ENCODE measurements at places on chromosomes 11 and 22.

- peak; percentile 65 for DNase-seq
Measured at GRCh38 chr22:49209452-49210195, 618.0 kb downstream of the BRD1 start.

DNA sequence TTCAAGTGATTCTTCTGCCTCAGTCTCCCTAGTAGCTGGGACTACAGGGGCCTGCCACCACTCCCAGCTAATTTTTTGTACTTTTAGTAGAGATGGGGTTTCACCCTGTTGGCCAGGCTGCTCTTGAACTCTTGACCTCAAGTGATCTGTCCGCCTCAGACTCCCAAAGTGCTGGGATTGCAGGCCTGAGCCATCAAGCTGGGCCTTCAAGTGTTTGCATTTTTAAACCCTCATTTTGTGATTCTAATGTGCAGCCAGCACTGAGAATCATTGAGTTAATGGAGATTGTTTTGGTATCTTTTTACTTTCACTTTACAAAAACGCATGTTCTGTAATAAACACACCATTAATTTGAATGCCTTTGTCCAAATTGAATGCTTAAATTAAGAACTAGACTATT is 3.4 kb downstream of the TYR start:
- DNase-seq: no peak

DNA sequence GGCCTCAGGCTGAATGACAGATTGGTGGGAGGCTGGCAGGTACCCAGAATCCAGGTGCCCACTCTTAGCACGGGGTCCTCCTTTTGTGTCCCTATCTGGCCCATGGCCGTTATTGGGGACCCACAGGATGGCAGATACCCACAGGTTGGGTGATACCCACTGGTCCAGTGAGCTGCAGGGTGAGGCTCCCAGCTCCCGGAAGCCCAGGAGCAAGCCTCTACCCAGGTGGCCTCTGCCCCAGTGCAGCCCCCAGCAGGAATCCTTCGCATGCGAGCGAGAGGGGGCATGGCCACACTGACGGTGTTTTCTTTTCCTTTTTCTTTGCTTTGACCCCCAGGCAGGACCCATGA is 116.1 kb downstream of the PHF21B start:
- no peak for DNase-seq

DNA sequence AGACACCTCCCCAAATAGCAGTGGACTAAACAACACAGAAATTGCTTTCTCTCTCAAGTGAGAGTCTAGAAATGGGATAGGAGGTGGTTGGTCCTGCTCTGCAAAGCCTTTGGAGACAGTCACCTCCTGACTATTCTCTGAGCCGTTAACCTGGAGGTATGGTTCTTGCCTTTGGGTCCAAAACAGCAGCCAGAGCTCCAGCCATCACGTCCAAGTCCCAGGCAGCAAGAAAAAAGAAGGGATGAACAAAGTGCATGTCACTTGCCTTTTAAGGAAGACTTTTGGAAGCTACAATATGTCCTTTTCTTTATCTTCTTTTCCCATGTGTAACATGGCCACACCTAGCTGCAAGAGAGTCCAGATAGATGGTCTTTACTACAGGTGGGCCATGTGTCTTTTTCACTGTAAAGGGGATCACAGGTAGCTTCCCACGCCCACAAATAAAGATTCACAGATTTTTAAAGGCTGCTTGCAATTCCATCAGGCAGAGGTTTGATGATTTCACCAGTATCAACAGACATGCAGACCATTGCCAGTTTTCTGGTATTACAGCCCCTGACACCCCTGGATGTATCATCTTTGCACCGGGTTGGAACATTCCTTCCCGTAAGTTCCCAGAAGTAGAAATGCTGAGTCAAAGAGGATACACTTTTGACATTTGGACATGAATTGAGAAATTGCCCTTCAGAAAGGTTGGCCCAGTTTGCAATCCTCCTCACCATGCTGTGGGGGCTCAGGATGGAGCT is 66.0 kb downstream of the MYEOV start:
- no peak for DNase-seq

DNA sequence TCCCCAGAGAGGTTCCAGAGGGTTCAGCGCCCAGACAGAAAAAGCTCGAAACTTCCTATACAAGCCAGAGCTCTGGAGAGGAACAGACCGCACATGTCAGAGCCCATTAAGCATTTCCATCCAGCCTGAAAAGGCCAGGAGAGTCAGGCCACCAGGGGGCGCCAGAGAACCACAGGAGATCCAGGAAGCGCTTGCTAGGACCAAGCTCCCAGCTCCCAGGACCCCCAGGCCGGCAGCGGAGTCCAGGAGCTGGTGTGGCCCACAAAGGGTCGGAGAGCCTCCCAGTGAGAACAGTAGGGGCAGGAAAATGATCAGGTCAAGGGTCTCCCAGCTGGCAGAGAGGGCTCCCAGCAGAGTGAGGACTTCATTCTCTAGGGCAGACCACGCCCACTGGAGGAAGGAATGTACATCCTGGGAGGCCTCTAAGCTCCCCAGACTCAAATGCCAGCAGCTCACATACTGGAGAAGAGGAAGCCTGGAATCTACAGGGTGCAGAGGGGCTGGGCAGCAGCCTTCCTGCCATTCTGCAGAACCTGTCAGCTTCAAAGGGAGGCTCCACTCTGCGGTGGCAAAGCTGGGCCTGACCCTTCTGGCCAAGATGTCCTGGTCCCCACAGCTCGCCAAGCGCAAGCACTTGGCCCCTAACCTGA is 2.1 kb upstream of the MEI1 start:
- DNase-seq: peak; percentile 59

DNA sequence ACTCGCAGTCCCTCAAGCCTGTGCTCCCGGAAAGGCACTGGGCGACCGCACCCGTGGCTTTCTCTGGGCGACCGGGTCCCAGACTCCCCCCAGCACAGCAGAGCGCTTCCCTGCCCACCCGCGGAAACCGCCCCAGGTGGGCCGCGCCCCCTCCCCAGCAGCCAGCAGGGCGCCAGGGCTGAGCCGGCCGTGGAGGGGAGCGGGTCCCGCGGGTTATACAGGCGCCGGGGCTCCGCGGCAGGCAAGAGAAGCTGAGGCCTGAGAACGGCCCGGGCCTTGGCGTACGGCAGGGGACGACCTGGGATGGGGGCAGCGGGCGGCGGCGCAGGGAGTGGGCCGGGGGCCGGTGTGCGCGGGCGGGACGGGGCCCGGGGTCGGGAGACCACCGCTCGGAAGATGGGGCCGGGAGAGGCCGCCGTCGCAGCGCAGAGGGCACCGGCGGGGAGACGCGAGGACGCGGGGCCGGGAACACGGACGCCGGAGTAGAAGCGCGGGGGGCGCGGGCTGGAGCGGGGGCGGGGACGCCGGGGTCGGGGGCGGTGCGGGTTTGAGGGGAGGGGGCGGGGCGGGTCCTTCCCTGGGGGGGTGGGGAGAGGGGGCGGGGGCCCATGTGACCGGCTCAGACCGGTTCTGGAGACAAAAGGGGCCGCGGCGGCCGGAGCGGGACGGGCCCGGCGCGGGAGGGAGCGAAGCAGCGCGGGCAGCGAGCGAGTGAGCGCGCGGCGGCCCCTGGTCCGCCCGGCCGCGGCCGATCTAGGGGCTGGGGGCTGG is at the start of gene MDK:
Gene MDK (plus strand): TSS at position 622 of the 771 bp plus-strand sequence. CDS start 389 bp downstream, outside the sequence.
- no peak for DNase-seq

GRCh38 chr22:38465673-38466490 is 2.0 kb upstream of the KDELR3 start:
- no peak for DNase-seq

Measured in amygdala (tissue), 56 donors.